CD4-positive, alpha-beta T cell treated with Interferon gamma for 1 hour (primary cell): ENCODE measurements at places on chromosomes 13 and 19.

DNA sequence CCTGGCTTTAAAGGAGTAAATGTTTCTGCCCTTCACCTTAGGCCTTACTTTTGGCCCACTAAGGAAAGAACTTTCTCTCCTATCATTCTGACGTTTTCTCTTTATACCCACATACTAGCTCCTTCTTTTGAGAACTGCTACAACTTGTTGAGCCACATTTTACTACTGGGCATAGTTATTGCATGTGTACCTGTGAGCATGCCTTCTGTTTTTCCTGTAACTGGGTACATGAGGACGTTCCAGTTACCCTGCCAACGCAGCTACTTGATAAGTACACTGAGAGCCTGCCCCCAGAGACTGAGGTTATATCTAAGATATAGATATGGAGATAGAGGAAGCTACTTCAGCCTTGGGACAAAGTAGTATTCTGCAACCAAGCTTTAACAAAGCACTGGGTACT is 3.5 kb downstream of the CCDC169 start:
- no peak for DNase-seq

DNA sequence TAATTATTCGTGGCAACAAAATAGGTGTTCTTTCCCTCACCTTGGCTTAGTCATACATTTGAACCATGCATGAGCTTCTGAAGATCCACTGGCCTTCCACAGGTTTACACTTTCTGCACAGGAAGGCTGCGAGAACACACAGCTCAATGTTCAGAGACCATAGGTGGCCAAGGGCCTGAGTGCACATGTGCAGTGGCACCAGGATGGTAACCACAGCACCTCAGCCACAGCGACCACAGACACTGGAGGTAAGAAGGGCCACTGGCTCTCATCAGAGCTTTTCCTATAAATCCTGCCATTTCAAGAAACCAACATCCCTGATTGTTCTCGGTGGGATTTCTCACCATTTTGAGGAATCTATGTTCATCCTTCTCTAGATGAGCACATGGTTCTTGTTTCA is 1.6 kb downstream of the DCLK1 start:
- no peak for DNase-seq

- no peak for DNase-seq
Measured at GRCh38 chr13:94550062-94550738, 45.8 kb downstream of the TGDS start.

- no peak for DNase-seq
Measured at GRCh38 chr19:48632692-48633147, 4.5 kb downstream of the DBP start.

DNA sequence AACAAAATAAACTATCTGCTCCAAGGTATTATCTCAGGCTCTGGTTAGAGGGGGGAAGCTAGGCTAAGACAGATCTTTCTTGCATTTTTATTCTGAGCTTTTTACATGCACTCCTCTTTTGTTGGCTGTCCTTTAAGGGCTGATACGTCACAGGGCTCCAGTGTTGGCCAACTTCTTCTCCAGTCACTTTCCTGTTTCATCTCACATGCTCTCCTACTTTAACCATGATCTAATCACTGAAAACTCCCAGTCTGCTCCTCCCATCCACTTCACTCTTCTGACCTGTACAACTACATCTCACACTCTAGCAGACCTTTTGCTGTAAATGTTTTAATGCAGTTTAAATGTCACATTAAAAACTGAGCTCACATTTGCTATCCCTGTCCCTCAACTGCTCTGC is 510.0 kb upstream of the KLF12 start:
- no peak for DNase-seq

DNA sequence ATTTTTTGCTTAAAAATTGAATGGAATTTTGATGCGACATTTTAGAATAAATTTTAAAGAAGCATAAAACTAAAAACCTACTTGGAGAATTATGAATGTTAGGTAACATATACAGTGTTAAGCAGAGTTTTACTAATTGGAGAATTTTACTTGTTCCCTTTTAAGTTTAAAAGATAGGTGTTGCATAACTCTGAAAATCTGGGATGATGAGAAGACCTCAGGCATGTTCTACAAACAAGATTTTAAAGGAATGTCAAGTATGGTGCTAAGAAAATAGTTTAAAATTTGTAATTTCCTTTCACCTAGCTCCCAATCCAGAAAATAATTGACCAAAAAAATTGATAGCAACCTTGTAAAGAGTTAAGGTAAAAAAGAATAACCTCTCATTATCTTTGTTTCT is 135.8 kb downstream of the RFC3 start:
- no peak for DNase-seq

GRCh38 chr13:80591976-80592740 is 251.2 kb upstream of the SPRY2 start:
- no peak for DNase-seq
